ENCODE measurements at places on chromosomes 4 and X.

- DNase-seq = no peak
These were observed 61.7 kb upstream of the ADGRG2 start for GRCh38 chrX:19183761-19184477.

DNA sequence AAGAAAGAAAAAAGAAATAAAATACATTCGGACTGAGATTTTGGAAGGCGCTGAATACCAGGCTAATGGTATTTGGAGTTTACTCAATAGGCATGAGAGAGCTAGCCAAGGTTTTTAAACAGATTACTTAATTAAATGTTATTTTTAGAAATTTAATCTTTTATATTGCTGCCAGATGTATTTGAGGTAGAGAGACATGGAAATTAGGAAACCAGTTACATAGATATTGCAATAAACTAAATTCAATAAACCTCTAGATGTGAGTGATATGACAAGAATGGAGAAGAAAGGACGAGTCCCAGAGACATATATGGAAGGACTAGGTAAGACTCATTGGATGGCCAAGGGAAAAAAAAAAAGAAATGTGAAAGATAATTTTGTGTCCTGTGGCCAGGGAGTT, 38.5 kb upstream of the IL13RA1 start:
- no peak for DNase-seq

DNA sequence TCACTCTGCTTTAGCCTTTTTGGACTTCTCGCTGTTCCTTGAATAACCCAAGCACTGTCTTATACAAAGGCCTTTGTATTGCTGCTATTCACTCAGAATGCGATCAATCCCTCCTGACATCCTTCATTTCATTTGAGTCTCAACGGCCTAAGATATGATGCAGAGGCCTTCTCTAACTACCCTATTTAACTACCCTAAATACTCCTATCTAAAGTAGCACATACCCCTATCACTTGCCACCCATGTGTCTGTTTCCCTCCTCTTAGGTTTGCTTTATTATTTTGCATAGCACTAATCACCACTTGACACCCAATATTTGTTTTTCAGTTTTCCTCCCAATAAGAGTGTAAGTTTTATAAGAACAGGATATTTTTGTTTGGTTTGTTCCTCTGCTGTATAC, 42.3 kb upstream of the ACSL4 start:
- DNase-seq = no peak

DNA sequence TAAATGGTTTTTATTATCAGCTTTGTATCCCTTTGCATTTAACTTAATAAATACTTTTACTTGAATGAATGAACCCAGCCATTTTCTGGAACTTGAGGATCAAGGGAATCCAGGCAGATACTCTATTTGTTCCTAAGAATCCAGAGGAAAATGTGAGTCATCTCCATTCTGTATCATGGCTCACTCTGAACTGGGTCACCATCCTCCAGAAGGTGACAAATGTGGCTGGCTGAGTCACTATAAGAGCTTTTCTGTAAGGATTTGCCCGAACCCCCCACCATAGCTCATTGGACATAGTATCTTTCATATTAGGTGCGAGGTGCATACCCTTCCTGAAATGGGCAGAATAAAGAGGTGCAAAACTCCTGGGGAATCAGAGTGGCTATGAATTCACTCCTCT, 25.8 kb downstream of the RTL9 start:
- no peak for DNase-seq

- no peak for DNase-seq
These were observed 77.9 kb upstream of the AMELX start for GRCh38 chrX:11215191-11215921.

GRCh38 chr4:76307660-76308014, 1.1 kb downstream of the STBD1 start:
- no peak for DNase-seq

GRCh38 chr4:167897116-167897515, 195.2 kb upstream of the ANXA10 start:
- DNase-seq = no peak

- DNase-seq = no peak
These were observed 784.2 kb downstream of the GLUD2 start for GRCh38 chrX:121831601-121832000.
